ENCODE measurements at places on chromosomes 4 and X.

DNA sequence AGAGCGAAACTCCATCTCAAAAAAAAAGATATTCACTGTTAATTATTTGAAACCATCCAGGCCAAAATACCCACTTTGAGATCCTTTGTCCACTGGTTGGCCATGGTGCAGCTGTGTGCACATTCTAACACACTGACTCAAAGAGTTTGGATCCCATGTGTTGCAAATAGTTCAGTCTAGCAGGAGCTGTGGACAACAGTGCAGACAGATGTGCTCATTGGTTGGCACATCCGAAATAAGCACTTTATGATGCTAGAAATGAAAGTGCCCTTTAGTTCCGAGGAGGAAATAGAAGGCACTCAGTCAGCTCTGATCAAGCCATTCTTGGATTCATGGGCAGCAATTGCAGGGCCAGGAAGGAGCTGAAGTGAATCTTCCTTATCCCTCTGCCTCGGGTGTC lies 63.0 kb upstream of the TMEM150C start:
- no peak for DNase-seq

DNA sequence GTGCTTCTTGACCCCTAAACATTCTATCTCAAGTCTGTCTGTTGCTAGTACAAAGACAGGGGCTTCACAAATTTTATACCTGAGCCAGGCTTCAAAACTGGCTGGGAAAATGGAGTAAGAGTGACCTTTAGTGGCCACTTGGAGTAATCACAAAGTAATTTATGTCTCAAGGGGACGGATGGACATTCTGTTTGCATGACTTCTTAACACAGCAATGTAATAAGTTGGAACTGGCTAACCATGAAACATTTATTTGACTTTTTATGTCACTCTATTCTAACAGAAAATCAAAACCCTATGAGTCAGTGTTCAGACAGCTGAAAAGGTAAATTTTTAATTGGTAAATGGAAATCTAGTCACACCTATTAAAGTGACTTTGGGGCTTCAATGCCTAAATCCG lies 600.6 kb downstream of the ANKRD50 start:
- no peak for DNase-seq

- no peak for DNase-seq
Observed at GRCh38 chrX:39823424-39823823, 274.3 kb downstream of the BCOR start.

DNA sequence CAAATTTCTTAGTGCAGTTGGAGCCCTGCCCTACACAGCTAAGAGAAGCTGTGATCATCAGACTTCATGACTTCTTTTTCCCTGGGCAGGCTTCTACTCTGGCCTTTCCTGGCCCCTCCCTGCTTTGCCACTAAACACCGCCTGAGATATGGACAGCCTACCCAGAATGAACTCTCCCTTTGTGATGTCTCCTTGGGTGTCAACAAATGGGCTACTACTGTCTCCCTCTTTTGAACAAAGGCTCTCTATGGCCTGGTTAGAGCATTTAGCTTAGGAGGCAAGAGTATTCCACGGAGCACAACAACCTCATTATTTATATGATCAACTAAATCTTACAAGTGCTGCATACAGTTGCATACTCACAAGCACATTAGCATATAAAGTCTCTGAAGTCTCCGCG lies 127.6 kb upstream of the HCCS start:
- DNase-seq = no peak

DNA sequence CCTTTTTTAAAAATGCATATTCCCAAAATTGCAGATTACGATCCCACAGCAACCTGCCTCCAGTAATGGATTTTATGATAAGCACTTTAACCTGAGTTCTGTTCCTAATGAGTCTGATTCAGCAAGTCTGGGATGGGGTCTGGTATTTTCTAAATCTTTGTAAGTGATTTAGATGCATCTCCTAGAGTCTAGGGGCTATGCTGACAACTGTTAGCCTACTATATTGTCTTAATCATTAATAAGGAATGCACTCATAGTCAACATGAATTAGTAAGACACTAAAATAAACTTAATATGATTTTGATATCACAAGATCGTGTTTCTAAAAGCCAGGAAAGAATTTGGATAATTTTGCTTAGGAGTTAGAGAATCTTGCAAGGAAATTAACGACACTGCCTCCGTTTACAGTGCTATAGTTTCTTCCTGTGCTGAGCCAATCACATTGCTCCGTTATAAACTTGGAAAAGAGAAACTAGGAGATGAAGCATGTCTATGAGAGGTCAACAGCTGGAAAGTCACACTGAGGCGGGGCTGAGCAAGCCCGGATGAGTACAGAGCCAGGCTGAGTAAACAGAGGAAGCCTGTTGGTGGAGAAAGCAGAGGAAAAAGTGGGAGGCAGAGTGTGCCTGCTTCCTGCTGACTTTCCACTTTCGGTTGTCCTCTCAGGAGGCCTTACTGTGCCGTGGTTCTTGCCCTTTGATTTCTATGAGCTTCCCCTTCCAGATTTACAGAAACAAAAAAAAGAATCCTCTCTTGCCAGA lies 5.4 kb downstream of the SCARB2 start:
- no peak for DNase-seq

DNA sequence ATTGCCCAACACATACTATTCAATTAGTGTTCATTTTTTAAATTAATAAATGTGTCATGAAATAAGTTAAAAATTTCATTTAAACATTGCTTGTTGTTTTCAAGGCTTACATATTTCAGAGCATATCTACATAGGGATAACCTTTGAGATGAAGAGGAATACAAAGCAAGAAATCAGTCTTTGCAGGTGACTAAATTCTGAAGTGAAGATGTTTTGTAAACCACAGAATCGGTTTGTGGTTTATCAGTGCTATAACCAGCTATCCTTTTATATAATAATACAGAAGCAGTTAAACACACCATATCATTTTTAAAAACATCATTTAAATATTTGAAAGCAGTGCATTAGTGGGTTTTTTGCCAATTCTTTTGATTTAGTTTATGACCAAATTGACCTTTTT lies 26.9 kb downstream of the FAM241A start:
- no peak for DNase-seq

DNA sequence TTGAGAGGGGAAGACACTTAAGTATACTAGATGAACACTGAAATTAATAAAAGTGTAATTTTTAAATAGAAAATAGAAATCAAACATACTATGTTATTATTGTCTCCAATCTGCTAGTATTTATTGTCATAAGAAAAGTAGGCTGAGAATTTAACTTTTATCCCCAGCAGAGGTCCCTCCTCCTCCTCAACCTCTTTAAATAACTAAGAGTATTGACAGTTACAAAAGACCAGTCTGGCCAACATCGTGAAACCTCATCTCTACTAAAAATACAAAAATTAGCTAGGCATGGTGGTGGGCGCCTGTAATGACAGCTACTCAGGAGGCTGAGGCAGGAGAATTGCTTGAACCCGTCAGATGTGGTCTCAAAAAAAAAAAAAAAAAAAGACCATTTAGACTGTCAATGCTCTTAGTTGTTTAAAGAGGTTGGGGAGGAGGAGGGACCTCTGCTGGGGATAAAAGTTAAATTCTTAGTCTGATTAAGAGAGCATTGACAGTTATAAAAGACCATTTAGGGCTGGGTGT lies 4.2 kb downstream of the SLC30A9 start:
- DNase-seq = no peak

GRCh38 chrX:134026565-134027311 lies 41.3 kb upstream of the GPC3 start:
- peak; percentile 13 for DNase-seq
